Daoy (cell line): ENCODE measurements at places on chromosomes 13 and 19. TPM values are rescaled to one million over a fixed set of nuclear protein-coding genes. Genes with fewer than 3 reads are reported as not detected.

The CEACAM16 gene
- not detected in 2 replicates for total RNA-seq

The HRC gene
- total RNA-seq: not detected in 2 replicates

The CARD8 gene
- 13.2 and 14.2 TPM in 2 replicates for total RNA-seq

The S1PR4 gene
- not detected in 2 replicates for total RNA-seq

The RFPL4A gene
- 64.2 and 89.1 TPM in 2 replicates for total RNA-seq

The ZSWIM4 gene
- 4.6 and 5.4 TPM in 2 replicates for total RNA-seq

The ZFP36 gene
- total RNA-seq: 0.21 and 2.1 TPM in 2 replicates

The MAP3K10 gene
- 10.0 and 10.9 TPM in 2 replicates for total RNA-seq

The GNA15 gene
- 0.65 TPM in 1 of 2 replicates, not detected in the other for total RNA-seq

The LYPD3 gene
- total RNA-seq: 0.74 TPM in 1 of 2 replicates, not detected in the other

The ZNF575 gene
- not detected in 2 replicates for total RNA-seq

The FPR3 gene
- total RNA-seq: not detected in 2 replicates

The HDGFL2 gene
- total RNA-seq: 57.4 and 79.1 TPM in 2 replicates

The PTPRS gene
- total RNA-seq: 38.9 and 43.9 TPM in 2 replicates

The PRKACA gene
- total RNA-seq: 29.8 and 36.0 TPM in 2 replicates

The ATP4A gene
- not detected in 2 replicates for total RNA-seq

The FGF21 gene
- not detected in 2 replicates for total RNA-seq
